ENCODE measurements at places on chromosomes 4 and X.

GRCh38 chrX:3271834-3272186 lies 74.6 kb downstream of the MXRA5 start:
- no peaks in the 10 kb centered on the region for H3K27me3 ChIP-seq
- DNase-seq: peak; percentile 76
- peak overlapping the region; percentile 88 for H3K27ac ChIP-seq
- peaks cover 39% of the 10 kb centered on the region for H3K4me1 ChIP-seq
- H3K36me3 ChIP-seq: no peaks in the 10 kb centered on the region

- H3K4me3 ChIP-seq: peak overlapping the region; percentile 54
- no peak overlapping the region for H3K27ac ChIP-seq
- peak; percentile 34 for DNase-seq
- no peaks in the 10 kb centered on the region for H3K4me1 ChIP-seq
- no peaks in the 10 kb centered on the region for H3K36me3 ChIP-seq
Measured at GRCh38 chrX:27336466-27337091, 126.6 kb downstream of the PPP4R3C start.

DNA sequence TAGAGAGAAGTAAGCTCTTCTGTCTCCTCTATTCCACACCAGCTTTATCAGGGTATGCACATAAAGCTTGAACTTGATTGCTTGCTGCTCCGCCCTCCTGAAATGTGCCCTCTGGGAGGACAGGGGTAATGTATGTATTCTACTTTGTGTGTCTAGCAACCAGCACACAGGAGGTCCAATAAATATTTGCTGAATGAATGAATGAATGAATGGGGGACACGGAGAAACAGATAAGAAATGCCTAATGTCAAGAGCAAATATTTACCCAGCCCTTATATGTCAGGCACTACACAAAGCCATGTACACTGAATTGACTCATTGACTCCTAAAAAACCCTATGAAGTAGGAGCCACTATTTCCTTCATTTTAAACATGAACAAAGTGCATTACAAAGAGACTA lies 2.3 kb upstream of the MSL3 start:
- H3K36me3 ChIP-seq: 0 out of 2 replicates have a peak, but pooled peaks cover under 1% of the 10 kb centered on the region
- no peak overlapping the region for H3K27ac ChIP-seq
- peaks cover 12% of the 10 kb centered on the region for H3K4me1 ChIP-seq
- H3K4me3 ChIP-seq: no peak overlapping the region
- DNase-seq: no peak
- no peaks in the 10 kb centered on the region for H3K27me3 ChIP-seq

- no peak overlapping the region for H3K27ac ChIP-seq
- no peak overlapping the region for H3K4me3 ChIP-seq
- no peaks in the 10 kb centered on the region for H3K36me3 ChIP-seq
- no peaks in the 10 kb centered on the region for H3K4me1 ChIP-seq
- no peak for DNase-seq
- no peaks in the 10 kb centered on the region for H3K27me3 ChIP-seq
Measured at GRCh38 chr4:78667764-78668163, 108.4 kb upstream of the BMP2K start.

DNA sequence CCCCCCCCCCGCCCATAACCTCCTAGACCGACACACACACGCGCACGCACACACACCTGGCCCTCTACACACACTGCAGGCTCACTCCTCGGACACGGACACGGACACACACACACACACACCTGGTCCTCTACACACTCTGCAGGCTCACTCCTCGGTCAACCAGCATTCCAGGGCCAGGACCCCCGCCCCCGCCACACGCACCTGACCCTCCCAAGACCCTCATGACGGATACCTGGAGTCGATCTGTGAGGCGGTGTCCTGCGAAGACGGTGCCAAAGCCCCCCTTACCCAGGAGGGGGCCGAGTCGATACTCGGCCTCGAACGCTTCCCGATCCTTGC lies 552 bp downstream of the PIM2 start:
- H3K27me3 ChIP-seq: no peaks in the 10 kb centered on the region
- no peaks in the 10 kb centered on the region for H3K36me3 ChIP-seq
- no peak for DNase-seq
- H3K4me1 ChIP-seq: peaks cover 12% of the 10 kb centered on the region

GRCh38 chrX:40469316-40469715 lies 111.5 kb upstream of the ATP6AP2 start:
- DNase-seq: no peak
- no peaks in the 10 kb centered on the region for H3K4me1 ChIP-seq

GRCh38 chr4:76620723-76621468 lies 185.9 kb downstream of the SHROOM3 start:
- H3K4me3 ChIP-seq: no peak overlapping the region
- H3K27me3 ChIP-seq: no peaks in the 10 kb centered on the region
- H3K4me1 ChIP-seq: peaks cover 66% of the 10 kb centered on the region
- H3K36me3 ChIP-seq: no peaks in the 10 kb centered on the region
- no peak overlapping the region for H3K27ac ChIP-seq

DNA sequence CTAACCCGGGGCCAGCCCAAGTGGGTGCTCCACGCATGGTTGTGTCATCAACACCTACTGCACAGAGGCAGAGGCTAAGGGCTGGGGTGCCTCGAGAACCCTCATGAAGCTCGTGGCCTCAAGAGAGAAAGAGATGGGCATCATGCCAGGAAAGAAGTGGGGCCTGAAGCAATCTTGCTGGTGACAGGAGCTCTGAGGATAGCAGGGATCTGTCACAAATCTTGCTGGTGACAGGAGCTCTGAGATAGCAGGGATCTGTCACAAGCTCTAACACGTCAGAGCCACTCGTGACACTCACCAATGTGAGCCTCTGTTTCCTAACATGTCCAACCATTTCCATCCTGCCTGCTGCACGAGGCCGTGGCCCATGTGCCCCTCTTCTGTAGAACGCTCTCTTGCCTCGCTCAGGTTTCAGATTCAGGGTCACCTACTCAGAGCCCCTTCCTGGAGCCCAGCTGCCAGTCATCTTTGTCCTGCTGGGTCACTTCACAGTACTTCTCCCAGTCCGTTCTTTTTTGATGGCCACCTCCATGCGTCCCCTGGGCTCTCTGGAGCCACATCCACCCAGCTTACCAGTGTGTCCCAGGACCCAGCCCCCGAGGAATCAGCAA lies 21.1 kb downstream of the PNMA6E start:
- H3K27ac ChIP-seq: no peak overlapping the region
- H3K4me3 ChIP-seq: no peak overlapping the region
- peaks cover 3% of the 10 kb centered on the region for H3K4me1 ChIP-seq
- H3K27me3 ChIP-seq: no peaks in the 10 kb centered on the region

GRCh38 chr4:27678027-27678426 lies 817.4 kb downstream of the STIM2 start:
- H3K27me3 ChIP-seq: no peaks in the 10 kb centered on the region
- no peak overlapping the region for H3K27ac ChIP-seq
- DNase-seq: no peak
- no peak overlapping the region for H3K4me3 ChIP-seq
- no peaks in the 10 kb centered on the region for H3K4me1 ChIP-seq

GRCh38 chrX:65668377-65669310 lies 1.2 kb downstream of the MSN start:
- peak overlapping the region; percentile 93 for H3K4me3 ChIP-seq
- peaks cover 33% of the 10 kb centered on the region for H3K4me1 ChIP-seq
- H3K27ac ChIP-seq: peak overlapping the region; percentile 99
- H3K27me3 ChIP-seq: no peaks in the 10 kb centered on the region
- peak; percentile 82 for DNase-seq

DNA sequence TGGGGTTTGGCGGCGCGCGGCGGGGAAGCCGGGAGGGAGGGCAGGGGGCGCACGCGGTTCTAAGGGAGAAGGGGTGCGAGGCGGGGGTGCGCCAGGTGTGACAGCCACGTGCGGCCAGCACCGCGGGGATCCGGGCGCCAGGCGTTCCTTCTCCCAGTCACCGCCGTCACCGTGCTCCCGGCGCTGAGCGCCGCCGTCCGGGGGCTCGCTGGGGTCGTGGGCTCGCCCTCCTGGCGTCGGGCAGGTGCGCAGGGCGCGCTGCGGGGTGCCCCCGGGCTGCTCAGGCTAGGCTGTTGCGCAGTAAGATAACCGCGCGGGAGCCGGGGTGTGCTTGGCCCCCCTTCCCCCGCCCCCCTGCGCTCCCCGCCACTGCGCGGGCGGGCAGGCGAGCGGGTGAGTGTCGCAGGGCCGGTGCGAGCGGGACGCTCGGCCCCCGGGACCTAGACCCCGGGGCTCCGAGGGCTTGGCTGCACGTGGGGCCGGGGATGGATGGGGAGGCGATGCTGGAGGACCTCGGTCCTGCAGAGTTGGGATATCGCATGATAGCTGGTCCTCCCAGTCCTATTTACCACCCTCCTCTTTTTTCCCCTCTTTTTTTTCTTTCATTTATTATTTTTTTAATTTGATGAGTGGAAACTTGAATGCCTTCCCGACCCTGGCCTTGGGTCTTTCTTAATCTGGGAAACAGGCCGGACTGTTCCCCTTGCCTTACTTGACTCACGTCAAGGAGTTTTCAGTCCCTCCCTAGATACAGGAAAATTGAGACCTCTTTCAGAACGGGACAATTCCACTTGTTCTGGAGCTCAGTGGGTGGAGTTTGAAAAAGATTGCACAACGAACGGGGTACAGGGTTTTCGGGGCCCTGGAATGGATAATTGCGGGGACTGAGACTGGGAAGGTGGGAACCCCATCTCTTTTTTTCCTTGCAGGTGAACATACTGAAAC lies 797 bp downstream of the TXLNG start:
- H3K36me3 ChIP-seq: no peaks in the 10 kb centered on the region
- H3K4me1 ChIP-seq: no peaks in the 10 kb centered on the region
- peak; percentile 53 for DNase-seq
- peak overlapping the region; percentile 67 for H3K27ac ChIP-seq
- peak overlapping the region; percentile 80 for H3K4me3 ChIP-seq
- H3K27me3 ChIP-seq: no peaks in the 10 kb centered on the region

- H3K36me3 ChIP-seq: no peaks in the 10 kb centered on the region
- no peak overlapping the region for H3K4me3 ChIP-seq
- H3K27ac ChIP-seq: no peak overlapping the region
- no peak for DNase-seq
- no peaks in the 10 kb centered on the region for H3K4me1 ChIP-seq
- peaks cover 41% of the 10 kb centered on the region for H3K27me3 ChIP-seq
Measured at GRCh38 chr4:138800421-138800820, 215.2 kb upstream of the NOCT start.

GRCh38 chrX:115892787-115893671 lies 277.5 kb upstream of the AGTR2 start:
- no peaks in the 10 kb centered on the region for H3K27me3 ChIP-seq
- no peaks in the 10 kb centered on the region for H3K36me3 ChIP-seq
- peak; percentile 17 for DNase-seq
- no peaks in the 10 kb centered on the region for H3K4me1 ChIP-seq
- H3K4me3 ChIP-seq: no peak overlapping the region
- no peak overlapping the region for H3K27ac ChIP-seq

GRCh38 chr4:39637221-39637585 lies 1.5 kb downstream of the SMIM14 start:
- H3K4me1 ChIP-seq: peaks cover 26% of the 10 kb centered on the region
- 0 out of 2 replicates have a peak, but pooled peaks cover 5% of the 10 kb centered on the region for H3K36me3 ChIP-seq
- no peak for DNase-seq
- H3K4me3 ChIP-seq: peak overlapping the region; percentile 97

DNA sequence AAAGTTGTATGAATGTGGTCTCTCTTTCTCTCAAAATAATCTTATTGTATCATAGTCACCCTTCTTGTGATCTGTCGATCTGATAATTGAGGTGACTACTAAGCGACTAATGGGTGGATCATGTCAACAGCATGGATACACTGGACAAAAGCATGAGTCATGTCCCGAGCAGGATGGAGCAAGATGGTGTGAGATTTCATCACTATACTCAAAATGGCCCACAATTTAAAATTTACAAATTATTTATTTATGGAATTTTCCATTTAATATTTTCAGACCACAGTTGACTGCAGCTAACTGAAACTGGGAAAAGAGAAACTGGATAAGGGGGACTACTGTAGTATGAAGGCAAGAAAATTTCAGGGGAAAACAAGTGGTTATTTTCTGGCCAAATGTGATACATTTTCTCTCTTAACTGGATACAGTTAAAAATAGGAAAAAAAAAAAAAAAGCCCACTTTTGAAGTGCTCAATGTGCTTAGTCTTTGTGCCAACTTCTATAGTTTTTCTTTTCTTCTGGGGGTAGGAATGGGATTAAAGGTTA lies 25.3 kb downstream of the FAM241A start:
- H3K27ac ChIP-seq: peak overlapping the region; percentile 86
- no peaks in the 10 kb centered on the region for H3K27me3 ChIP-seq
- peaks cover 41% of the 10 kb centered on the region for H3K4me1 ChIP-seq
- peak; percentile 96 for DNase-seq

DNA sequence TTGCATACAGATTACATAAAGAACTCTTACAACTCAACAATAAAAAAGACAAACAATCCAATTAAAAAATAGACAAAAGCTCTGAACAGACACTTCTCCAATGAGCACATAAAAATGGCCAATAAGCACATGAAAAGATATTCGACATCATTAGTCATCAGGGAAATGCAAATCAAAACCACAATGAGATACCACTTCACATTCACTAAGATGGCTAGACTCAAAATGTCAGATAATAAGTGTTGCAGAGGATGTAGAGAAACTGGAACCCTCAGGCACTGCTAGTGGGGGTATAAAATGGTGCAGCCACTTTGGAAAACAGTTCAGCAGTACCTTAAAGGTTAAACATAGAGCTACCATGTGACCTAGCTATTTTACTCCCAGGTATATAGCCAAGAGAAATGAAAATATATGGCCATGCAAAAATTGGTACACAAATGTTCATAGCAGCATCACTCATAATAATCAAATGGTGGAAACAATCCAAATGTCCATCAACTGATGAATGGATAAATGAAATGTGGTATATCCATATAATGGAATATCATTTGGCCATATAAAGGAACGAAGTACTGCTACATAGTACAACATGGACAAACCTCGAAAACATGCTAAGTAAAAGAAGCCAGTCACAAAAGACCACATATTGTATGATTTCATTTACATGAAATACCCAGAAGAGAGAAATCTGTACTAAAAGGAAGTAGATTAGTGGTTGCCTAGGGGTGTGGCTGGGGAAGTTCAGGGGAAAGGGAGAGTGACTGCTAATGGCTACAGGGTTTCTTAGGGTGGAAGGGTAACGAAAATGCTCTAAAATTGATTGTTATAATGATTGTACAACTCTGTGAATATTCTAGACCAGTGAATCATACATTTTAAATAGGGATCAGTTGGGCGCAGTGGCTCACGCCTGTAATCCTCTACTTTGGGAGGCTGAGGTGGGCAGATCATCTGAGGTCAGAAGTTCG lies 29.4 kb downstream of the SASH3 start:
- peak; percentile 21 for DNase-seq
- peak overlapping the region; percentile 45 for H3K27ac ChIP-seq
- peaks cover 17% of the 10 kb centered on the region for H3K4me1 ChIP-seq
- H3K27me3 ChIP-seq: no peaks in the 10 kb centered on the region
- no peak overlapping the region for H3K4me3 ChIP-seq
- H3K36me3 ChIP-seq: no peaks in the 10 kb centered on the region

- no peaks in the 10 kb centered on the region for H3K27me3 ChIP-seq
- H3K27ac ChIP-seq: no peak overlapping the region
- no peak for DNase-seq
- H3K4me3 ChIP-seq: no peak overlapping the region
Measured at GRCh38 chr4:142940425-142941330, 94.6 kb upstream of the INPP4B start.

GRCh38 chr4:22637306-22637705 lies 55.4 kb upstream of the GBA3 start:
- no peak overlapping the region for H3K27ac ChIP-seq
- DNase-seq: no peak
- no peaks in the 10 kb centered on the region for H3K27me3 ChIP-seq
- H3K4me1 ChIP-seq: no peaks in the 10 kb centered on the region
